ENCODE measurements at places on chromosomes 16 and 17. TPM values are rescaled to one million over a fixed set of nuclear protein-coding genes. Genes with fewer than 3 reads are reported as not detected.

- no peak overlapping the region for H3K4me3 ChIP-seq
- peaks cover 55% of the 10 kb centered on the region for H3K4me1 ChIP-seq
- peak overlapping the region; percentile 92 for H3K27ac ChIP-seq
- no peaks in the 10 kb centered on the region for H3K27me3 ChIP-seq
- peak; percentile 98 for DNase-seq
- H3K36me3 ChIP-seq = peaks cover 2% of the 10 kb centered on the region
Observed at GRCh38 chr17:78879635-78880186, 23.3 kb downstream of the CEP295NL start.

GRCh38 chr16:29982560-29983419, 9.1 kb downstream of the TAOK2 start:
- H3K4me1 ChIP-seq = no peaks in the 10 kb centered on the region
- no peak for DNase-seq

- peak; percentile 95 for DNase-seq
- H3K27me3 ChIP-seq = no peaks in the 10 kb centered on the region
- H3K27ac ChIP-seq = no peak overlapping the region
Observed at GRCh38 chr16:11481987-11482386, 104.7 kb downstream of the LITAF start.

GRCh38 chr17:16439811-16440351, 24.5 kb downstream of the TRPV2 start:
- H3K27ac ChIP-seq = peak overlapping the region; percentile 72
- no peak for DNase-seq
- no peaks in the 10 kb centered on the region for H3K27me3 ChIP-seq
- H3K4me1 ChIP-seq = peaks cover 17% of the 10 kb centered on the region

DNA sequence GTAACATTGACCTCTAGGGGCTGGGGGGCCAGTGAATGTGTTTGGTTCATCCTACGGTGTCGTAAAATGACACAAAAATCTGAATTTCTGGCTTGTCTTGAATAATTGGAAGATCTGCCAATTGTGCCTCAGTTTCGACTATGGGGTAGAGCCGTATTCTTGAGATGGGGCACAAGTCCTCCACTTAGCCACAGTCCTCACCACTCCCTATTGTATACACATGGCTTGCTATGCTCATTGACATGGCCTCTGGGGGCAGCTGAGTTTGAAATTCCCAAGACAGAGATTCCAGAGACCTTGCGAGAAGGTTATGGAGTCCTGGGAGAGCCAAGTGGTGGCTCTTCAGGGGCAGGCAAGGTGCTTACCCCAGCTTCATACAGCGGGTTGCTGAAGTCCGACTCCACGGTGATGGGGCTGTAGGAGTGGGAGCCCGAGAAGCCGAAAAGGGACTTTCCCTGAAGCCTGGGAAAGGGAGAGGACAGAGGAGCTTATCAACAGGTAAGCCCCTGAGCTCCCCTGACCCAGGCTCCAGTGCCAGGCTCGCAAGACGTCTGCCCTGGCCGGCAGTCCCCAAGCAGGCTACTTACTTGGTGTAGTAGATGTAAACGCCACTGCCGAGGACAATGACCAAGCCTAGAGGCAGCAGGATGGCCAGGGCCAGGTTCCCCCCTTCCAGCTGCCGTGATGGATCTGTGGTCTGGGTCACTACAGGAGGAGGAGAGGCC, 9.0 kb upstream of the CDIPT start:
- DNase-seq = no peak
- no peak overlapping the region for H3K4me3 ChIP-seq
- no peak overlapping the region for H3K27ac ChIP-seq
- no peaks in the 10 kb centered on the region for H3K36me3 ChIP-seq
- H3K4me1 ChIP-seq = no peaks in the 10 kb centered on the region

GRCh38 chr16:81932668-81933067, 78.6 kb downstream of the SDR42E1 start:
- no peak overlapping the region for H3K27ac ChIP-seq
- H3K36me3 ChIP-seq = no peaks in the 10 kb centered on the region
- no peak for DNase-seq
- H3K4me1 ChIP-seq = no peaks in the 10 kb centered on the region
- no peak overlapping the region for H3K4me3 ChIP-seq

DNA sequence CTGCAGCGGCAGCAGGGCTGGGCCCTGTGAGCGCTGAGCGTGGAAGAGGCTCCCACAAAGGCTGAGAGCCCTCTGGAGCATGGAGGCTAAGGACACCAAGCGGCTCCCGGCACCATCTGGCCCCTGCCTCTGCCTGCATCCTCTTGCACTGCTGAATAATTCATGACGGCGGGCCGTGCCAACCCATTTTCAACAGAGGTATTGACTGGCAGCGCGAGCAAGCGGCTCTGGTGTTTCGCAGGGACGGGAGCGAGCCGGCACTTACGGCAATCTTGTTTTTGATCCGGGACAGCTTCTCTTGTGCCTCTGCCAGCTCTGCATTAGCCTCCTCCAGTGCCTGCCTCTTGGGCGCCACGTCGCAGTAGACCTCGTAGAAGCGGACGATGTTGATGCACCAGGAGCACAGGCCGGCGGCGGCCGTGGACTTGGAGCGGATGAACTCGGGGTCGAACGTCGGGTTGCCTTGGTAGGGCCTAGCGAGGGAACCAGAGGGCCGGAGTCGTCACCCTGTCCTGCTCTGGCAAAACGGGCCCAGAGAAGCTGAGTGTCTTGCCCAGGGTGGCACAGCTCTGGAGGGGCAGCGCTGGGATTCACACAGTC, 80.4 kb downstream of the PGS1 start:
- H3K27ac ChIP-seq = no peak overlapping the region
- H3K4me1 ChIP-seq = no peaks in the 10 kb centered on the region
- DNase-seq = no peak
- H3K4me3 ChIP-seq = no peak overlapping the region
- peaks cover 15% of the 10 kb centered on the region for H3K27me3 ChIP-seq

BICDL2 gene
- total RNA-seq = 0.18 TPM

DNA sequence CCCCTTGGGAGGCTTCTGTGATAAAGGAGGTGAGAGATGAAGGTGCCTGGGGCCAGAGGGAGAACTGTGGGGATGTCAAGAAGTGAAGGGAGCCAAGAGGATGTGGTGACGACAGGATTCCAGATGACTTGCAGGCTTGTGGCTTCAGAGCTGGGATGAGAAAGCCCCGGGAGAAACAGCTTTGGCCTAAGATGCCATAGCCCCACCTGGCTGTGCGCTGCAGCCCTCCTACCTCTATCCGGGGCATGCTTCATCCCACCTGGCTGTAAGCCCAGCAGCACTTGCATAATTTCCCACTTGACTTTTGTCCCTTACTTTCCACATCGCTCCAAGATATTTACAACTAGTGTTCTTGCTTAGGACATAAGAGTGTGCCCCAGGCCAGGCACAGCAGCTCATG, 29.3 kb downstream of the GINS3 start:
- no peak overlapping the region for H3K4me3 ChIP-seq
- H3K27ac ChIP-seq = no peak overlapping the region
- peak; percentile 37 for DNase-seq
- H3K27me3 ChIP-seq = peaks cover 5% of the 10 kb centered on the region
- no peaks in the 10 kb centered on the region for H3K36me3 ChIP-seq

GRCh38 chr16:24253192-24253591, 2.9 kb upstream of the CACNG3 start:
- no peaks in the 10 kb centered on the region for H3K36me3 ChIP-seq
- DNase-seq = peak; percentile 38
- no peaks in the 10 kb centered on the region for H3K27me3 ChIP-seq

GPR139 gene
- total RNA-seq = not detected

GRCh38 chr16:60432472-60432871, 1603.8 kb downstream of the CDH8 start:
- H3K4me3 ChIP-seq = no peak overlapping the region
- no peak overlapping the region for H3K27ac ChIP-seq
- H3K27me3 ChIP-seq = no peaks in the 10 kb centered on the region
- DNase-seq = no peak

DNA sequence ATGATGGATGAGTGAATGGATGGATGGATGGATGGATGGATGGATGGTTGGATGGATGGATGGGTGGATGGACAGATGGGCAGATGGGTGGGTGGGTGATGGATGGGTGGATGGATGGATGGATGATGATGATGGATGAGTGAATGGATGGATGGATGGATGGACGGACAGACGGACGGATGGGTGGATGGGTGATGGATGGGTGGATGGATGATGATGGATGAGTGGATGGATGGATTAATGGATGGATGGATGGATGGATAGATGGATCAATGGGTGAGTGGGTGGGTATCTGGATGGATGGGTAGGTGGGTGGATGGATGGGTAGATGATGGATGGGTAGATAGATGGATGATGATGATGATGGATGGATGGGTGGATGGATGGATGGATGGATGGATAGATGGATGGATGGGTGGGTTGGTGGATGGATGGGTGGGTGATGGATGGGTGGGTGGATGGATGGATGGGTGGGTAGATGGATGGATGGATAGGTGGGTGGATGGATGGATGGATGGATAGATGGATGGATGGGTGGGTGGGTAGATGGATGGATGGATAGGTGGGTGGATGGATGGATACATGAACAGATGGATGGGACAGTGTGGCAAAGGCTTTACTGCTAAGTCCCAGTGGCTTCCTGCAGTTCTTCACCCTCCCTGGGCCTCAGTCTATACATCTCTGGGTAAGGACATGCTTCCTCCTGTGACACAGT, 30.2 kb upstream of the ZFPM1 start:
- no peaks in the 10 kb centered on the region for H3K4me1 ChIP-seq
- peaks cover 54% of the 10 kb centered on the region for H3K36me3 ChIP-seq
- no peaks in the 10 kb centered on the region for H3K27me3 ChIP-seq
- no peak for DNase-seq

GRCh38 chr17:57975044-57975443, 13.0 kb downstream of the VEZF1 start:
- no peak overlapping the region for H3K27ac ChIP-seq
- peak; percentile 80 for DNase-seq
- peaks cover 12% of the 10 kb centered on the region for H3K4me1 ChIP-seq

DNA sequence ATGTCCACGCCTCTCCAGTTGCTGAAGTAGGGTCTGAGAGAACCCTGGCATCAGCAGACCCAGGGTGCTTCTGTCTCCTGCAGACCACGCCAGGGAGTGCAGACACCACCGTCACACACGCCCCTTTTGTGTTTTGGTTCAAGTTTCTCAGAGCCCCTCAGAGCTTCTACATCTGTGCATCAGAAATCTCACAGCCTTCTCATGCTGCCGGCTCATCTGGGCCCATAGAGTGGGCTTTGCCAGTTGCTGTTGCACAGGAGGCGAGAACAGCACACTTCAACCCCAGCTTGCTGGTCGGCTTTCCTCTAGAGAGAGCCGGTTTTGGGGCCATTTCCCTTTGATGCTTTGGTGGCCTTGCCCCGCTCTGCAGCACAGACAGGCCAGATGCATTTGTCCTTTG, 60.9 kb downstream of the PDPK1 start:
- DNase-seq = no peak
- no peaks in the 10 kb centered on the region for H3K27me3 ChIP-seq
- no peak overlapping the region for H3K27ac ChIP-seq
- H3K4me3 ChIP-seq = no peak overlapping the region

GRCh38 chr16:68756239-68756915, 19.3 kb downstream of the CDH1 start:
- H3K27ac ChIP-seq = no peak overlapping the region
- no peak overlapping the region for H3K4me3 ChIP-seq
- H3K4me1 ChIP-seq = no peaks in the 10 kb centered on the region
- DNase-seq = no peak
- peaks cover 4% of the 10 kb centered on the region for H3K27me3 ChIP-seq

DNA sequence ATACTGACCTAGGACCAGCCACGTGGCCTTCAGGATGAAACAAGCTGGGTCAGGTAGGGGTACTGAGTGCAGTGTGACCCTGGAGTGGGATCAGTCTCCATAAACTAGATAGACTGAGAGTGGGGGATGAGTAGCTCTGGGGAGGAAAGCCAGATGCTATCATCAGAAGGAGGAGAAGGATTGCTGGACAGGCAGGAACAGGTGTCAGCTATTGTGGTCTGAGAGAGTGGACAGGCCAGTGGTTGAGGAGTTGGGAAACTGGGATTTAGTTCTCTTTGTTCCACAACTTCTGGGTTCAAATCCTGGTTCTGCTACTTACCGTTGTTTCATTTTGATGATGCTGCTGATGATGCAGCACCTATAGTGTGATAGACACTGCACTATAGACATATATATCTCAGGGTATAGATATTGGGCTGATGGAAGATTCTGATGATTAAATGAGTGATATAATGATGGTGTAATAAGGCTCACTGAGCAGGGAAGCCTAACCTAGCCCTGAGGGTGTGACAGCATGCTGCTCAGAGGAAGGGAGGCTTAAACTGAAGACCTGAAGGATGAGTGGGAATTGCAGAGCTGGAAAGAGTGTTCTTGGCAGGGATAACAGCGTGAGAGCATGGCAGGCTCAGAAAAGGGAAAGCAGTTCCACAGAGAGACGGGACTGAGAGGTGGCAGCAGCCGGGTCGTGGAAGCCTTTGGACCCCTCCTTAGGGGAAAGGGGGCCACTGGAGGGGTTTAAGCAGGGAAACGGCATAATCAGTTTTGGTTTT, 66.0 kb downstream of the SNX20 start:
- peaks cover 28% of the 10 kb centered on the region for H3K27me3 ChIP-seq
- no peaks in the 10 kb centered on the region for H3K36me3 ChIP-seq
- no peaks in the 10 kb centered on the region for H3K4me1 ChIP-seq
- DNase-seq = no peak

DNA sequence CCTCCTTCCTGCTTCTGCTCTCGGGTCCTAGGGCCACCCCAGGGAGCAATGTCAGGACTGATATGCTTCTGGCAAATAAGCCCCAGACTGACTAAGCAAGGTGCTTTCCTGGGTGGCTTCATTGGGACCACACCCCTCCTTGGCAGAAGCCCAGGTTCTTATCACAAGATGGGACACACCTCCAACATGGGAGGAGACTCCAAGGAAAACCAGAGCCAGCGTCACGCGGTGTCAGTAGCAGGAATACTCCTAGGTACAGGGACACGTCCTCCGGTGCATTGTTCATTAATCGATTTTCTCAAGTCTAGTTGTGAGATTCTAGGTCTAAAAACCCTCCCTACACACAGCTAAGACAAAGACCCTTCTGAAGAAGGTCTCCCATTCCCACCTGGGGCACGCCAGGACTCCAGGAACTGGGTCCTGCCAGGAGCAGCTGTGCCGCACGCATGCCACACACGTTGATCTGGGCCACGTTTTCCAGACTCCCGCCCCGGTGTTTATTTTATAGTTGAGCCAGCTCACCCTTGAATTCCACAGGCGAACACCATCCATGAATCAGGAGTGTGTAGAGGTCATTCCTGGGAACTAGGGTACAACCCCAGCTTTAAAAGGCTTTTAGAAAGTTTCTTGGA, 30.8 kb downstream of the FA2H start:
- peak; percentile 79 for DNase-seq
- H3K4me1 ChIP-seq = peaks cover 14% of the 10 kb centered on the region
- H3K4me3 ChIP-seq = no peak overlapping the region
- H3K27me3 ChIP-seq = no peaks in the 10 kb centered on the region
- H3K36me3 ChIP-seq = no peaks in the 10 kb centered on the region
- no peak overlapping the region for H3K27ac ChIP-seq

SNAI3 gene
- total RNA-seq = not detected

- no peak overlapping the region for H3K4me3 ChIP-seq
- peak overlapping the region; percentile 92 for H3K27ac ChIP-seq
- no peaks in the 10 kb centered on the region for H3K27me3 ChIP-seq
- H3K36me3 ChIP-seq = no peaks in the 10 kb centered on the region
- no peak for DNase-seq
Observed at GRCh38 chr16:11327277-11328171, 17.7 kb upstream of the RMI2 start.

CD300LG gene
- not detected for total RNA-seq

GRCh38 chr16:56956756-56957155, 5.0 kb upstream of the CETP start:
- DNase-seq = no peak
- no peaks in the 10 kb centered on the region for H3K36me3 ChIP-seq
- no peak overlapping the region for H3K27ac ChIP-seq
- peaks cover 9% of the 10 kb centered on the region for H3K4me1 ChIP-seq
- H3K4me3 ChIP-seq = no peak overlapping the region
